ENCODE measurements at places on chromosomes 3 and 15. TPM values are rescaled to one million over a fixed set of nuclear protein-coding genes. Genes with fewer than 3 reads are reported as not detected.

Gene ELL3
- total RNA-seq: 1.7 TPM

Gene CCDC54
- not detected for total RNA-seq

Gene EXD1
- not detected for total RNA-seq

Gene GOLGA6A
- total RNA-seq: not detected

Gene CHRNB4
- not detected for total RNA-seq

Gene LRRC34
- 4.2 TPM for total RNA-seq

Gene C3orf70
- total RNA-seq: 1.9 TPM

Gene CTXN2
- total RNA-seq: not detected

Gene CFAP20DC
- total RNA-seq: 1.0 TPM

Gene CISH
- total RNA-seq: 39.7 TPM

Gene GOLGA8T
- not detected for total RNA-seq

Gene AHSG
- not detected for total RNA-seq

Gene C3orf22
- not detected for total RNA-seq

Gene TUSC7
- not detected for total RNA-seq

Gene LRRC31
- 1.5 TPM for total RNA-seq

Gene TRAK1
- 51.1 TPM for total RNA-seq

Gene CCDC9B
- total RNA-seq: 68.9 TPM

Gene KY
- 0.49 TPM for total RNA-seq

Gene GABPB1
- total RNA-seq: 22.5 TPM

Gene CASR
- 0.10 TPM for total RNA-seq

Gene MFGE8
- total RNA-seq: 423 TPM

Gene CEP97
- total RNA-seq: 7.3 TPM

Gene FBXW12
- total RNA-seq: not detected

Gene REC114
- total RNA-seq: not detected

Gene EOMES
- 2.1 TPM for total RNA-seq

Gene CCDC80
- 2.1 TPM for total RNA-seq

Gene CAMKV
- not detected for total RNA-seq

Gene CYP1A2
- not detected for total RNA-seq

Gene ECE2
- total RNA-seq: not detected

Gene ZNF609
- 46.6 TPM for total RNA-seq

Gene DAPK2
- 58.3 TPM for total RNA-seq

Gene CADPS
- 1.5 TPM for total RNA-seq

Gene PRRT3
- 6.3 TPM for total RNA-seq

Gene IL16
- total RNA-seq: 36.7 TPM

Gene SYNPR
- total RNA-seq: not detected

Gene TM2D3
- 30.4 TPM for total RNA-seq

Gene RBPMS2
- 1.6 TPM for total RNA-seq

Gene GOLGA8M
- total RNA-seq: 2.8 TPM

Gene TEX9
- 26.2 TPM for total RNA-seq

Gene CA12
- 6.8 TPM for total RNA-seq

Gene PLA2G4D
- total RNA-seq: not detected

Gene LMLN
- 9.3 TPM for total RNA-seq

Gene IL17RC
- total RNA-seq: 33.4 TPM

Gene SERINC4
- not detected for total RNA-seq

Gene PIGX
- total RNA-seq: 9.4 TPM

Gene ABHD2
- 84.1 TPM for total RNA-seq

Gene SI
- not detected for total RNA-seq

Gene GUCA1C
- total RNA-seq: not detected

Gene FAM227B
- total RNA-seq: 2.9 TPM
